Stimulated activated naive CD4-positive, alpha-beta T cell treated with Interleukin-2 at 50 U/mL for 16 hours (primary cell): ENCODE measurements at places on chromosomes 7 and 10.

GRCh38 chr10:22648547-22648961 lies 65.8 kb downstream of the PIP4K2A start:
- no peak for DNase-seq

- DNase-seq: no peak
Observed at GRCh38 chr10:70762441-70763175, 22.6 kb downstream of the TBATA start.

DNA sequence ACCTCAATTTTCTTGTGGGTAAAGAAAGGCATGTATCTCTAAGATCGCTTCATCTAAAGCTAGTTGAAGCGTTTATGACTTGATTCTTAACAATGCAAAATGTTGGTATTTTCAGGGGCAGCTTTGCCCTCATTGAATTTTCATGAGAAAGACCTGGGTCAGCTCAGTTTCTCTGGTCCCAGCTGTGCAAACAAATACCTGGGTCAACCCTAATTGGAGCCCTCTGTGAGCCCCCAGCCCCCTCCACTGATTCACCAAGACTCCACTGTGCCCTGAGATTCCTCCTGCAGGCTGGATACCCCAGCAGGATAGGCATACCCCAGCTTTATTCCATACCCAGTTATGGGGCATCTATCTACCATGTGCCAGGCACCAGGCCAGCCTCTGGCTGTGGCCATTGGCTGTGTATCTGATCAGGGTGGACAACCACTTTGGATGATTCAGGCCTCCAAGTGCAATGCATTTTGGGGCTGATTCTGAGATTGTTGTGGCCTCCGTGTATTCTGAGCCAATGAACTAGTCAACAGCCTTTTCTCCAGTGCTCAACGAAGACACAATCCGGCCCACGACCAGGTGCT lies 201.9 kb downstream of the MYOF start:
- no peak for DNase-seq

- no peak for DNase-seq
Observed at GRCh38 chr7:80924090-80924489, 5.2 kb upstream of the SEMA3C start.

- peak; percentile 83 for DNase-seq
Observed at GRCh38 chr10:119542357-119542987, at the start of gene RGS10. Gene RGS10 (minus strand): TSS chr10:119542719. CDS start chr10:119542638, 81 bp downstream.

DNA sequence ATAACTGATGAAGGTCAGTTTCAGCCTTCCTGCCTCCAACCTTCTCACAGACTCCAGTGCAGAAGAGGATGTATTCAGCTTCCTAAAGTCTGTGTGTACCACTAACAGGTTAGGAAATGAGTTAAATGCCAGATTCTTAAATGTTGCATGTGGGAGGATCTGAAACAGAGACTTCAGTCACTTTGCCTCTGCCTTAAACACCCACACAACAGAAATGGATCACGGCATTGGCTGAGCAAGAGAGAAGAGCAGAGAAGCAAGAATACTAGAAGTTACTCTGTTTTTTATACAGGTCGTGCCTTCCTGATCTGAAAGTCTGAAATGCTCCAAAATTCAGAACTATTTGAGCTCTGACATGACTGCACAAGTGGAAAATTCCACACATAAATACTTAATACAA lies 98.9 kb upstream of the ARHGAP21 start:
- no peak for DNase-seq

GRCh38 chr7:90933984-90934383 lies 330.2 kb upstream of the FZD1 start:
- DNase-seq: no peak

DNA sequence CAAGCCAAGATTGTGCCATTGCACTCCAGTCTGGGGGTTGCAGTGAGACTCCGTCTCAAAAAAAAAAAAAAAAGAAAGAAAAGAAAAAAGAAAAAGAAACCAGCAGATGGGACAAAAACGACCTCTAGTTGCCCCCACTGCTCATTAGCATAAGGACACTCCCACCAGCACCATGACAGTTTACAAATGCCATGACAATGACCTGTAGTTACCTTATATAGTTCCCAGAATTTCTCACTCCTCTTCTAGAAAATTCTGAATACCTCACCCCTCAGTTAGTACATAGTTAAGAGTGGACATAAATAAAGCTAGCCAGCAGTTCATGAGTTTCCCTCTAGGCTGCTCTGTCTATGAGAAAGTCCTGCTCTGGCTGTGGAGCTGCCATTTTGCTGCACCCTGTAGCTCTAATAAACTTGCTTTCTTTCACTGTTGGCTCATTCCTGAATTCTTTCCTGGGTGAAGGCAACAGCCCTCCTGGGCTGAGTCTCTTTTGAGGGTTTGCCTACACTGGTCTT lies 276.8 kb upstream of the AKR1E2 start:
- DNase-seq: no peak

DNA sequence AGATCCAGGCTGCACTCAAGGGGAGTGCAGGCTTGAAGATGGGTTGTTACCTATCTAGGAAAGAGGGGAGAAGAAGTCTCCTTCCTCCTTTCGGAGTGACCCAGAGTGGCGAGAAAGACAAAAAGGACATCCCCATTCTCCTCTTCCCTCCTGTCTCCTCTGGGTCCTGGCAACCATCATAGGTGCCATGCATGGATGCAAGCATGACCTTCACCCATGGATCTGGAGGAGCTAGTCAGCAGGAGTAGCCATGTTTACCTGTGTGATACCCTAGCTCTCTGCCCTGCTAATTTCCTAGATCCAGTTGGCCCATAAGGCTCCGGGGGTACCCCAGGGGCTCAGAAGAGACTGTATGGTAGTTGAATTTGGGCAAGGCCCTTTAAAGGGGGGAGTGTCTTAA lies 17.2 kb upstream of the CROT start:
- no peak for DNase-seq

DNA sequence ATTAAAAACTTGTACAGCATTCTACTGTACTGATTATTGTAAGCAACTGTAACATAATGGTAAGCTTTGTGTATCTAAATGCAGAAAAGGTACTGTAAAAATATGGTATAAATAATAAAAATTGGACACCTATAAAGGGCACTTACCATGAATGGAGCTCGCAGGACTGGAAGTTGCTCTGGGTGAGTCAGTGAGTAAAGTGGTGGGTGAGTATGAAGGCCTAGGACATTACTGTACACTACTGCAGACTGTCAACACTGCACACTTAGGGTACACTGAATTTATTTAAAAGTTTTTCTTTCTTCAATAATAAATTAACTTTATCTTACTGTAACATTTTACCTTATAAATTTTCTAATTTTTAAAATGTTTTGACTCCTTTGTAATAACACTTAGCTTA lies 118.6 kb upstream of the ASAH2 start:
- no peak for DNase-seq

DNA sequence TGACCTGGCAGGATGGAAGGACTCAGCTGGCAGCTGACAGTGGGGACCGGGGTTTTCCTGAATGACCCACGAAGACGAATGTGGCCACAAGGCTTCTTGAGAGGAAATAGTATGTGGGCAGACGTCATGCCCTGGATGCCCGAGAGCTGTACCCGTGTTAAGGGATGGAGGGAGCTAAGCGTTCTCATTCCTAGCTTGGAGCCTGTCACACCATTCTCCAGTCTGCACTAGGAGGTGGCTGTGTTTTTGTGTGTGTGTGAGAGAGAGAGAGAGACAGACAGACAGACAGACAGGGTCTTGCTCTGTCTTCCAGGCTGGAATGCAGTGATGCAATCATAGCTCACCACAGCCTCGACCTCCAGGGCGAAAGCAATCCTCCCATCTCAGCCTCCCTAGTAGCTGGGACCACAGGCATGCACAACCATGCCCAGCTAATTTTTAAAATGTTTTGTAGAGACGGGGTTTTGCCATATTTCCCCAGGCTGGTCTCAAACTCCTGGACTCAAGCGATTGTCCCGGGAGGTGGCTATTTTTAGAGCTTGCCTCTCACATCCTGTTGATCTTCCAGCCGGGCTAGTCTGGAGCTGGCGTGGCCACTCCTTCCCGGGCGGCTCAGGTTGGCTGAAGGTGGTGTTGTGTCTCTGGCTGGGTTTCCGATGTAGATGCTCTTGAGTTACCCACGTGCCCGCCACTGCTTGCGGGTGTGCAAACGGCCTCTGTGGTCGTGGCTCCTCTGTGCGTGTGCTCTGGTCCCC lies 2.1 kb downstream of the AMZ1 start:
- DNase-seq: no peak

- no peak for DNase-seq
Observed at GRCh38 chr10:127044186-127044585, 139.0 kb downstream of the DOCK1 start.

DNA sequence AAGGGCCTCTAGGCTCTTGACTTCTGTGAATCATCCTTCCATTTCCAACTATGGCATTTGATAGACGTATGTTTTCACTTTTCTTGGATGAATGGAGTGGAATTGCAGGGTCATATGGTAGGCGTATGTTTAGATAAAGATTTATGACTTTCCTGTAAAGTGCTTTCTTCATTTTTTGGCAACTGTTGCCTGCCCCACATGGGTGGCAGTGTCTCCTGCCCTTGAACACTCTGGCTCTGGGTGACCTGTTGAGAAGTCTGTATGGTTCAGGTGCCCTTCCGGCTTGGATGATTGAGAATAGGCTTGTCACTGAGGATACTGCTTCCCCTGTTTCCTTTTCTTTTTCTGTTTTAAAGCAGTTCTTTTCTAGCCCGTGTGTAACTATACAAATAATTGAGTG lies 23.1 kb downstream of the RET start:
- DNase-seq: no peak

GRCh38 chr10:103747193-103747865 lies 108.0 kb downstream of the SH3PXD2A start:
- no peak for DNase-seq

GRCh38 chr7:30505174-30505697 lies 607 bp upstream of the GGCT start:
- DNase-seq: no peak

GRCh38 chr10:29723726-29724125 lies 89.0 kb upstream of the SVIL start:
- DNase-seq: no peak

DNA sequence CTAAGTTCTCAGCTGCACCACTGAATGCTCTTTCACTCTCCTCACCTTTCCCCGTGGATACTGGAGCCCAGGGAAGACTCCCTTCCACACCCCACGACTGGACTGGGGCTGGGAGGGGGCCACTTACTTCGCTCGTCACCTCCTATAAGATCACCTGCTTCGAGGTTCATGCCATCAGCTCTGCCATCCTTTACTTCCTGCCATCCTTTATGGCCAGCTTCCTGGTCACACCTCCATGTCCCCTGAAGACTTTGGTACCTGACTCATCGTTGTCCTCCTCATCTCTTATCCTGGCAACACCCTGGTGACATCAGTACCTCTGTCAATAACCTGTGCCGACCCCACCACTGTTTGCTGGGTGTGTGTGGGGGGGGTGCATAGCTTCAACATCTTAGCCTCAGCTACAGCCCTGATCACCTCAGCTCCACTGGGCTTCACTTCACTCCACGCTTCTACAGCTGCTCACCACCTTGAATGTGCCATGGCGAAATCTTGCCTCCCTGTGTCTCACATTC lies 8.7 kb upstream of the VDAC2 start:
- no peak for DNase-seq

DNA sequence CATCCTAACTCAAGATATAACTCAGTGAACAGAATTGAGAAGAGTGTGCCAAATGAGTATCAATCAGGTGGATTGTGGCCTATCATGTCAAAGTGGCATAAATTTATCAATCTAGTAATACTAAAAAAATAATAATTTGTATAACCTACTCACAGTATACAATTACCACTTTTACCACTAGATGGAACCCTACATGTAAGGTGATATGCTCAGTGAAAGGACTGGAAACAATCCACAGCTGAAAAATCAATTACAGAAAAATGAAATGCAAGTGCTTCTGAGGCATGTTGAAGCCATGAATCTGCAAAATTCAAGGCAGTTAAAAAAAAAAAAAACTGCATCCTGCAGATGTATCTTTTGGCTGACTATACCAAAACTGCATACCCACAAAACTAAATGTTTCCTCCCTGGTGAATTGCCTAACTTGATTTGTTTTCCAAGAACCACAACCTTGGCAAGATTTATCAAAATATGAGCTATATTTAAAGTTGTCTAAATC lies 13.9 kb downstream of the ARHGAP19 start:
- DNase-seq: no peak

- no peak for DNase-seq
Observed at GRCh38 chr10:121216295-121216694, 365.1 kb downstream of the WDR11 start.

DNA sequence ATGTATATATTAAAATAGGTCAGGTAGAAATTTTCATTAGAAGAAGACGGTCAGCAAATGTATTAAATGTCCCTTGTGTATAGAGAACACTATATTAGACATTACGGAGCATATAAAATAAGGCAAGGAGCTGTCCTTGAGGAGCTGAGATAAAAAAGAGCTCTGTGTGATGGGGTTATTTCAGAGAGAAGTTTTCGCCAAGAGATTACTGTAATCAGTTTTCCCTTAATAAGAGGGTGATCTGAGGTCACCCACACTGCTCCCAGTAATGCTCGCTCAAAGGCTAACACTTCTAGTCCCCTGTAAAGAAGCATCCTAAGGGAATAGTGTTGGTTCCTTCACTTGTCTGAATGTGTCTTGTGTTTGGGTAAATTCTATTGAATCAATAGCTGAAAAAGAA lies 86.7 kb upstream of the PRR15 start:
- no peak for DNase-seq

DNA sequence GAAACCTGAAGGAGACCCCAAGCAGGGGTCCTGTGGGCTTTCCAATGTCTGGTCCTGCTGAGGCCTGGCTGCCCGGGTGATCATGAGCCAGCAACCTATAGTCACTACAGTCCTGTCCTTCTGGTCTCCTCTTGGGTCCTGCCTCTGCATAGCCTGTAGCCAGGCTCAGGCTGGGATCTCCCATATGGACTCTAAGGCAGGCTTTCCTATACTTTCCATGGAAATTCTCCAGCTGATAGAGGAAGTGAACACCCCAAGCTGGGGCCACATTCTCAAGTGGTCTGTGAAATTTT lies 26.4 kb downstream of the ANXA8 start:
- no peak for DNase-seq

DNA sequence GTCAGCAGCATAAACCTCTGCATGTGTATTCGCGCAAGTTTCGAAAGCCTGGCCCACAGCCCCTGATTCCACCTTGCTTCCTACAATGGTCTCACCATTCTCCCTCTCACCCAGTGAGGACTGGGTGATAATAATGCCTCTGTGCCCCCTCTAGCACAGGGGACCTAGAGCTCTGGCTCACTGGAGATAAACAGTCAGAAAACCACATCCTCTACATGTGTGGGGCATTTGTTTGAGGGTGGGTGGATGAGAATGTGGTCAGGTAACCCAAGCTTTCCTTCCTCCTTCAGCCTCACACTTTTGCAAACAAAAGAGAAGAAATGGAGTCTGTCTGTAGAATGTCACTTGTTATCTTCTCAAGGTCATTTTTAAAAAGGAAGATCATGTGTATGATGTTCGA lies 373.5 kb downstream of the KCNMA1 start:
- no peak for DNase-seq

DNA sequence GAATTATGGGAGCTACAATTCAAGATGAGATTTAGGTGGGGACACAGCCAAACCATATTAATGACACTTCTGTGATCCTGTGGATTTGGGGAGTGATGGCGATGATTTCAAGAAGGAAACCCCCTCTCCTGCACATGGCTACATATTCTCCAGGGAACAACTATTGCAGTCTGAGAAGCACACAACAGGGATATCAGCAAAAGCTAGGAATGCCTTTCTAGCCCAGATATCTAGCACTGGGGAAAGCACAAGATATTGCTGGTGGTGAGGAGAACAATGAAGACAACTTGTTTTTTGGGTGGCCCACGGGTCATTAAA lies 24.3 kb downstream of the EPDR1 start:
- DNase-seq: no peak

- DNase-seq: no peak
Observed at GRCh38 chr10:130967784-130968183, 343.7 kb downstream of the TCERG1L start.

- no peak for DNase-seq
Observed at GRCh38 chr7:21641546-21641945, 98.7 kb downstream of the DNAH11 start.
